ENCODE measurements at places on chromosomes 2 and 18.

DNA sequence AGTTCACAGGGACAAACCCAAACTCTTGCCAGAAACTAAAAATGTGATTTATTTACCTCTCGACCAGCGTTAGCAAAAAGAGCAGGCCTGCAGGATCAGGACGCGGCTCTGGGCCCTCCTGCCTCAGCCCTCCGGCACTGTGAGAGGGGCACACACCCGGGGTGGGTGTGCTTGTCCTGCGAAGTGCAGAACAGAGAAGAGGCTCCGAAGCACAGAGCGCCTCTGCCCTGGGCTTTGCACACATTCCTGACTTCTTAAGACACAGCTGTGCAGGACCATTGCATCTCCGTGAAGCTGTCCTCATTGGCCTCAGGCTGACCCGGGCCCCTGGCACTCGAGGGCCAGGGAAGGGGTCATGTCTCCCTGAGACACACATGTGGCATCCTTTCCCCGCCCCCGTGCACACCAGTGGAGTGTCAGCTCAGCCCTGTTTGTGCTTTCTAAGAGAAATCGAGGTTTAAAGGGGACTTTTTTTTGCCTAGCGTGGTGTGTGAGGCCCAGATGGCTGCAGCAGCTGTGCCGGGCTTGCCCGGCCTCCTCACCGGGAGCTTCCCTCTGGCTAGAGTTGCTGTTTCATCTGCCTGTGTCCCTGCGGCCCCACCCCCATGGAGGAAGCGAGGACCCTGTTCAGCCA is 9.9 kb upstream of the NFATC1 start:
- no peak for DNase-seq

- DNase-seq, result no peak
These were observed 52.5 kb upstream of the ID2 start for GRCh38 chr2:8629402-8629801.

DNA sequence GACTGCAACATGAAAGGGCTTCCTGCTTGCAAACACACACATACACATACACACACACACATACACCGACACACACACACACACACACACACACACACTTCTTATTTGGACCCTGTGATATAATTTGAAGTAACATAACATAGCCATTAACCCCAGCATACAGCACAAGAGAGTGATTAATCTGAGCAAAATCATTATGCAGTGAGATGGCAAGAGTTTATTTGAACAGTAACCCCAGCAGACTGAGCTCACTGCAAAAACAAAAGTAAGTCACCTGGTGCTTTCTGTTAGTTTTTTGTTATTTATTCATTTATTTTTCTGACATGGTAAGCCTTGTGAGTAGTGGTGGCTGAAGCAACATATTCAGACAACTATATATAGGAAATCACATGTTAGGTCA is 93.7 kb downstream of the NOL4 start:
- no peak for DNase-seq

GRCh38 chr2:115480741-115481140 is 1038.3 kb downstream of the DPP10 start:
- no peak for DNase-seq

- no peak for DNase-seq
These were observed 56.2 kb downstream of the ITSN2 start for GRCh38 chr2:24304098-24304497.

GRCh38 chr2:95029898-95030341 is 4.4 kb downstream of the MAL start:
- no peak for DNase-seq

Data from activated CD4-positive, alpha-beta T cell treated with anti-CD3 and anti-CD28 coated beads, Interleukin-2, amount 50 U/mL, for 4 hours (primary cell).